ENCODE measurements at places on chromosomes 16 and 17.

DNA sequence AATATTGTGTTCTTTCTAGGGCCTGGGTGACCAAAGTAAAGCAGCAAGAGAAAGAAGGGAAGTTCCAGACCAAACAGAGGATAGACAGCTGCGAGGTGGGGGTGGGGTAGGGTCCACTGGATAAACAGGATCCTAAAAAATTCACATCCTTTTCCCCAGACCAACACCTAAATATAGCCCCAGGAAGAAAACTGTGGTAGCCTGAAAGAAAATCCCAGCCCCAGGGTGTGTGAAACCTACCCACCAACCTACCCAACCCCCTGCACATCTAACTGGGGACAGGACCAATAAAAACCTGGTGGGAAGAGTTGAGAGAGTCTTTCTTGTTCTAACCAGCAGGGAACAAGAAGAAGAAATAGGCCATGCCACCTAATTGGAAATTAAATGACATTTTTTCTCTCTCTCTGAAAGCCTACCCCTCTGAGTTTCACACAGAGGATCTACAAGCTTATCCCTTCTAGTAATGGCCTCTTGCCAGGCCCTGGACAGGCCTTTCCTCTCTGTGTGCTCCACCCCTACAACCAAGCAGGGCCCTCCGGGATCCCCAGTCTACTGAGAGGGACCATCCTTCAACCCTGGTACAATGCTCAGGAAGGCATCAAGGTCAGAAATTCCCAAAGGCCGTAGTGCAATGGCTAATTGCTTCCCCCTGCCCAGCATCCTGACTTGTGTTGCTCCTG lies 12.0 kb downstream of the MYO18A start:
- DNase-seq, result no peak

GRCh38 chr17:48134912-48135480 lies 27.4 kb downstream of the SNX11 start:
- DNase-seq, result no peak

DNA sequence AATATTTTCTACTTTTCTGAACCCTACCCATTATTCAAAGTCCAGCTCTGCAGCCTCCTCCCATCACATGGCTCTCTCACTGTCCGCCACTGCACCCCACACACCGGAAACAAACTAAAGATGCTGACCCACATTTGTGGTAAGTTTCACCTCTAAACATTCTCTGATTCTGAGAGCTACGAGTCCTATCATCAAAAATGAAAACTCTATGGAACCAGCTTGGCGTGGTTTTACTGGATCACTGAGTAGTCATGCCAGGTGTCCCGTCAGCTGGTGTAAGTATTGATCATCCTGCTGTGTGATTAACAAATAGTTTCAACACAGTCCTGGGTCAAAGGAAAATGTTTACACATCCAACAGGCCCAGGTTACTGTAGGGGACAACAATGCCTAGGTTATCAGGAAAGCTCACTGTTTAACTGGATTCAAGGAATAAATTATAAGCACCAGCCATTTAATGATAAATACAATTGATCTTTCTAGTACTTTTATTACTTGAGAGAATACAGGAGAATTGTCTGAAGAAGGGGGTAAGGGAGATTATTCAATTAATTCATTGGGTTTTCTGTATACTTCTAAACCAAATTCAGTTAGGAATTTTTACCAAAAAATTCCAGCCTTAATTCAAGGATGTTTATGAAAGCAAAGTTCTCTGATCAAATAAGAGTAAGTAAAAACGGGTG lies 33.9 kb downstream of the CYTH1 start:
- DNase-seq, result no peak

DNA sequence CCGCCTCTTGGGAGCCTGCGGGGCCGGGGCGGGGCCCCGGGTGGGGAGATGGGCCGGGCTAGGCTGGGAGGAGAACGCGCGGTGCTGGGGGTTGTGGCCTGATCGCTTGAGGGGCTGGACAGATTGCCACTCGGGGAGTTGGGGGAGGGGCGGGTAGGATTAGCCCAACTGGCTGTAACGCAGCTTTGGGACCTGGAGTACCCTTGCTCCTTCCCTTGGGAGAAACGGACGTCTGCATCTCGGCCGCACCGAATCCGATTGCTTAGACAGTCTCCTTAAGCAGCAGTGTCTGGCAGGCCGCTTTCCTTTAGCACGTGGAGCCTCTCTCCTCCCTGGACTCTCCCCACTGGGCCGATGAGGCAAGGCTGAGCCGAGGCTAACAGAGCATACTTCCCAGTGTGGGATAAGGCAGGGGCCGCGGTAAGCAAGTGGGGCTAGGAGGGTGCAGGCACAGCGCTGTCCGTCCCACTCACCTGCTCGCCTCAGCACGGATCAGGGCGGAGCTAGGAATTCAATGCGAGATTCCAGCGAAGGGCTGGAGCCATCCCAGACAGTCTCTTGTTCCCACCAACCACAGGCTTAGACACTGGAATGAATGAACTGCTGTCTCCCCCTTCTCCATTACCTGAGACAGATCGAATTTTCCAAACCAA lies 540 bp upstream of the ACLY start:
- peak; percentile 2 for DNase-seq

GRCh38 chr16:17206712-17207111 lies 264.0 kb downstream of the XYLT1 start:
- no peak for DNase-seq

DNA sequence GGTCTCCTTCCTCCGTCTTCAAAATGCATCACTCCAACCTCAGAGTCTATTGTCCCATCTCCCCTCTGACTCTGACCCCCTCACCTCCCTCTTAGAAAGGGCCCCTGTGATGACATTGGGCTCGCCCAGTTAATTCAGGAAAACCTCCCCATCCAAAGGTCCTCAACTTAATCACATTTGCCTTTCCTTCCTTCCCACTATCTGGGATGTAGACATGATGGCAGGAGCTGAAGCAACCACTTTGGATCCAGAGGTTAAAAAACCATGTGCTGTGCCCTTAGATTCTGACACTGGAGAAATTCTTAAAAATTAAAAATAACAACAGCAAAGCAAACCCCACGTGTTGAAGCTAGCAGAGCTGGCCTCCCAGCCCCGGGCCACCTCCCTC lies 80.2 kb downstream of the ZDHHC7 start:
- DNase-seq, result no peak

GRCh38 chr16:26649381-26650045 lies 417.2 kb upstream of the C16orf82 start:
- DNase-seq, result no peak

DNA sequence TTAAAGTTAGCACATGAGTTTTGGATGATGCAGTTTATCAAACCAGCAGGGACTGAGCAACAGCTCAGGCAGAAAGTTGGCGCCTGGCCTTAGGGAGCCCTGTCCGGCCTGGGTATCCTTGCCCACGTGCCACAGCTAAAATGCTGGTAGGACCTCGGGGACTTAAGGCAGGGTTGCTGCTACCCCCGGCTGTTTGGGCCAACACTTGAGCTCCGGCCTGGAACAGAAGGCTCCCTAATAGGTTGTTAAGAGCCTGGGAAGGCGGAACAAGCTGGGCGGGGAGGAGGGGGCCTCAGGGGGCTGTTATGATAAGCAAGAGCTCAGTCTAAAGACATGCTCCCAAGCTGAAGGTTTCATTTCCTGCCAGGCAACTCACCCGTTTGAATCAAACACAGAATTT lies 39.7 kb downstream of the CUEDC1 start:
- no peak for DNase-seq

DNA sequence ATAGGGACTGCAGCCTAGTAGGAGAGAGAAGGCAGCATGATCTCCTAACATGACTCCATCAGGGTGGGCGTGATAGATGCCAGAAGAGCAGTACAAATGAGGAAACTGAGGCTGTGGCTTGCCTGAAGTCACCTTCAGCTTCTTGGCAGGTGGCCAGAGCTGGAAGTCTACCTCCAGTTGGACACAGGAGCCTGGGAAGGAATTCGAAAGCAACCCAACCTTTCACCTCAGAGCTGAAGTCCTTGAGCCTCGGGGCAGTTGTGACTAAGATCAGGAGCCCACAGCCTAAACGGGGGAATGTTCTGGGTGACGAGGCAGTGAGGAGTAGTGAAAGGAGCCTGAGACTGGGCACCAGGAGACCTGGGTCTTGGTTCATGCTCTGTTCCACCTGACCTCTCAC lies 9.4 kb upstream of the SLC52A1 start:
- DNase-seq, result no peak

GRCh38 chr16:53334581-53334980 lies 99.7 kb upstream of the RBL2 start:
- no peak for DNase-seq

- DNase-seq, result no peak
Measured at GRCh38 chr17:76714336-76714735, 3.6 kb upstream of the MXRA7 start.

DNA sequence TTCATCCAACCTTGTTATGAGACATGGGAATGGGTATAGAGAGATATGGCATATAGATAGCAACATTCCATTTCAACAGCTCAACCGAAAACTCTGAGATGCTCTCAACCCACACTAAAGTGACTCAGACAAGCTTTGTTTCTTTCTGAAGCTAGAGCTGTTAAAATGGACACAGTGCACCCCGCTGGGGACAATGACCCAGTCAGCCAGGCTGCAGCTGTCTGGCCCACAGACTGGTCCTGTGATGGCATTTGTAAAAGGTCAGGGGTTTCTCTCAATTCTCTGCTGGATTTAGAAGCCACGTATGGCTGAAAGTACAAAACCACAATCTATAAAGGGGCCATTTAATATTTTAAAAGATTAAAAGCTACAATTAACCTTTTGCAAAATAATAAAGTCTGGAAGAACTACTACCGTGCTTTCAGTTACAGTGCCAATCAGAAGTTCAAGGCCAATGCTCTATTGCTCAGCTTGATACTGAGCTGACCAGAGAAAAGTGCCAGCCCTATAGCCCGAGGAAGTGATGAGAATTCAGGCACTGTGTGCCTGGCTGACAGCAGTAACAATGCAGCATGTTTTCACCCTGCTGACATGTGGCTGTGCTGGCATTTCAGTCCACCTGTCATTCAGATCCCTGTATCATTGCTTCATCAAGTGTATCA lies 60.2 kb downstream of the TEX2 start:
- DNase-seq, result no peak

- DNase-seq, result no peak
Measured at GRCh38 chr16:57092786-57093411, 516 bp downstream of the CPNE2 start.

GRCh38 chr17:21298056-21298982 lies 13.8 kb downstream of the MAP2K3 start:
- no peak for DNase-seq

GRCh38 chr17:72414032-72414396 lies 293.2 kb downstream of the SOX9 start:
- DNase-seq, result no peak

- no peak for DNase-seq
Measured at GRCh38 chr17:64412944-64413381, 22.3 kb upstream of the PECAM1 start.

DNA sequence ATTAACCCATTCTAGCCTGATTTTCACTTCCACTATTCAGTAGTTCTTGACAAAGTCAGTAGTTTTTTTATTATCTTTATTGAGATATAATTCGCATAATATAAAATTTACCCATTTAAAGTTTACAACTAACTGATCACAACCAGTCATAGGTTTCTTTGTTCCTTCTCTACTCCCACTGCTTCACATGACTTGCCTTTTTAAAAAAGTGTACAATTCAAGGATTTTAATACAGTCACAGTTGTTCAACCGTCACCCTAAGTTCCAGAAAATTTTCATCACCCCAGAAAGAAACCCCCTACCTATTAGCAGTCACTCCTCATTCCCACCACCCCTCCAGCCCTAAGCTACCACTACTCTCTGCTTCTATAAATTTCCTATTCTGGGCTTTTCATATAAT lies 162.5 kb downstream of the TRIM37 start:
- no peak for DNase-seq

- no peak for DNase-seq
Measured at GRCh38 chr16:57800200-57801097, 1.8 kb downstream of the KIFC3 start.

DNA sequence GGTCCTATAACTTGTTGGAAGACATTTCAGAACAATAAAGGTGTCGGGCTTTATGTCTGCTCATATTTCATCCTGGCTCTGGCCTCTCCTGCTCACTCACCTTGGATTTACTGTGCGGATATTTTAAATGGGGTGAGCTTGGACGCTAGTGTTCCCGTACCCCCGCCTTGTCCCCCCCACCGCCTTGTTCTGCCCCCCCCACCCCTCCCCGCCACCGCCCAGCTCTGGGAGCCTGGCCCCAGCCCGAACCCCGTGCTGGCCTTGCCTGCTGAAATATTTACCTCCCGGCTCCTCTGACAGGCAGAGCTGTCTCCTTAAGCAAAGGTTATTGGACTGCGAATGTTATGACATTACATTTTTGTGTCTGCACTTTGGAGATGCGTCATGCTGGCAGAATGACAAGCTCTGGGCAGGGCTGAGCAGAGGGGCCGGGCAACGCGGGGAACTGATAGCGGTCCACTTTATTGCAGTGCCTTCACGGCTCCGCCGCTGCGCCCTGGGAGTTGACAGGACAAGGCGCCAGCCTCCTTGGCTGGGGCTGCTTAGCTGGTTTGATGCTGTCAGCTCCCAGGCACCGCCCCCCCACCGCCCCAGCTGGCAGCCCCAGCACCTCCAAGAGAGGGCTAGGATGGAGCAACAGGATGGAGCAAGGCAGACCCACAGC lies 222.5 kb upstream of the GSE1 start:
- no peak for DNase-seq

DNA sequence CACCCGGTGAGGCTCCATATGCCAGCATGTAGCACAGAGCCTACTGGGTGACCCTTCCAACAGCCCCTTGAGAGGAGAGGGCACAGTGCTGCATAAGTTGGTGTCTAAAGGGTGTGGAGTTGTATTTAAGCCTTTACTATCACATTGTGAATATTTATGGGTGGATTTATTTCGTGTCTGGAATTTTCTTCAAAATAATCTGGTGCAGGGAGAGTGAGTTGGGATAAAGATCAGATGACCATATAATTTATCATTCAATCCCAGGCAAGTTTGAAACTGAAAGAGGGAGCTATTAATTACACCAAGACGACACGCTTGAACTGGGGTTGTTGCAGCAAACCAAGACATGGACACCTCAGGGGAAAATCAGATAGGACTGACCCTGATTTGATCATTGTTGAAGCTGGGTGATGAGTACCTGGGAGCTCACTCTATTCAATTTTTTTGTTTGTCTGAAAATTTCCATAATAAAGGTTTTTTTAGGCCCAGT lies 42.2 kb downstream of the LDHD start:
- DNase-seq, result no peak
